ENCODE measurements at places on chromosomes 2 and 18. TPM values are rescaled to one million over a fixed set of nuclear protein-coding genes. Genes with fewer than 3 reads are reported as not detected.
A peak's percentile ranks its signal among the peaks of the same experiment; 100 is the strongest.

GRCh38 chr18:24035316-24035715, 20.8 kb downstream of the TTC39C start:
- H3K4me3 ChIP-seq, result no peak overlapping the region
- H3K27ac ChIP-seq, result no peak overlapping the region
- DNase-seq, result no peak

DNA sequence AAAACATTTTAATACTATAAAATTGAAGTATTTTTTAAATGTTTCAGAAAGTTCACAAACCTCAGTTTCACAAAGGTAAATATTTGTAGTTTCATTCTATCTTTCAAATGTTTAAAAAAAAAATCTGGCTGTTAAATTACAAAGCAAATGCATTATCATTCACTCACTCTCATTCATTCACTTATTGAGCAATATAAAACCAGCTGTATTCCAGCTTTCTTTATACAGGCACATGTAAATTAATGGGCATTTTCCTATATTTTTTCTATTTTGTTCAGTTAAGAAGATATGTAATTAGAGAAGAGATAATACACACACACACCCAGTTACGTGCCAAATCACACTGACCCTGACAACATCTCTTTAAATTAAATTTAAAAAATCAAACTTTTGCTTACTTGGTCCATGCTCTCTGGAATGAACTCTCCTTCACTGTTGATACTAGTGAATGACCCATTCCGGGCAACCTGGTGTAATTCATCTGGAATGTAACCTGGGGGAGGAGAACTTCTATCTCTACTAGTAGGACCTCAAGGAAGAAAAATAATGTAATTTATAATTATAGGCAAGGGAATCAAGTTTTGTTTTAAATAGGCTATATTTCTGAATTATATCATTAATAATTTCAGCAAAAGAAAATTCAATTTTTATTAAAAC, 32.5 kb upstream of the ERCC3 start:
- peaks cover 10% of the 10 kb centered on the region for H3K36me3 ChIP-seq
- H3K4me1 ChIP-seq, result peaks cover 8% of the 10 kb centered on the region
- H3K27me3 ChIP-seq, result no peaks in the 10 kb centered on the region
- no peak overlapping the region for H3K4me3 ChIP-seq
- no peak for DNase-seq

DNA sequence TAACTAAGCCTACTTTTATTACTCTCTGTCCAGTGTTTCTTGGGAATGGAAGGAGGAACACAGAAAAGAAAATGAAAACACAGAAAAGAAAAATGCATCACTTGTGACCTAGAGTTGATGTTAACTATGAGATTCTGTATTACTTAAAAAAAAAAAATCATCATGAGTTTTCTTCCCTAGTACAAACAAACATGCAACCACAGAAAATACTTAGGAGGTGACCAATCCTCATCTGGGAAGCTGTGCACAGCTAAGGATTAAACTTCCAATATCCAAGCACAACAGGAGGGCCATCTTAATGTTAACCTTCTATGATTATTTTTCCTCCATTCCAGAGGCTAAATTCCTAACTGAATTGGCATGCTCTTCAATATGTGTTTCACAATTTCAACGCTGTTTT, 1140.4 kb downstream of the LRP1B start:
- H3K36me3 ChIP-seq, result no peaks in the 10 kb centered on the region
- peaks cover 15% of the 10 kb centered on the region for H3K4me1 ChIP-seq
- H3K27me3 ChIP-seq, result no peaks in the 10 kb centered on the region
- H3K4me3 ChIP-seq, result no peak overlapping the region
- peak overlapping the region; percentile 28 for H3K27ac ChIP-seq
- no peak for DNase-seq

- no peak overlapping the region for H3K4me3 ChIP-seq
- DNase-seq, result no peak
- H3K27ac ChIP-seq, result no peak overlapping the region
- peaks cover 8% of the 10 kb centered on the region for H3K36me3 ChIP-seq
- H3K4me1 ChIP-seq, result no peaks in the 10 kb centered on the region
Measured at GRCh38 chr2:3345621-3346020, 32.0 kb downstream of the EIPR1 start.

DNA sequence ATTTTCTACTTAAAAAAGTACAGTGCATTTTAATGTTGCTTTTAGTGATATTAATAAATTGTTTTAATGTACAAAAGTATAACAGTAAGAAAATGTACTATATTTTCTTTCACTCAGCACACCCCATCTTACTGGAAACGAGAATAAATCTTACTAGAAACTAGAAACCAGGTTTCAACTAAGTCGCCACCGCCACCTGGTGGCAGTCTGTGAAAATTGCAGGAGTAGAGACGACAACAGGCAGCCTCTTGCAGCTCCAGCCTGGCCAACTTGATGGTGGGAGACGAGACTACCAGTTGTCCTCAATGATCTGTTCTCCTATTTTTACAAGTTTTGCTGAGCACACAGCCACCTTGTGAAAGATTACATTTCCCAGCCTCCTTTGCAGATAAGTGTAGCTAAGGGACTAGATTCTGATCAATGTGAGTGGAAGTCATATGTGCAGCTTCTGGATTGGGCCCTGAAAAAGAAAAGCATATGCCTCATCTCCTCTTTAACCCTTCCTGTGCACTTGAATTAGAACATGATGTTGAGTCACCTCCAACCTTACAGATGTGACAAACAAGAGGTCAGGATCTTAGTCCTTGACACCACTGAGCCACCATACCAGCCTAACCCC, 8.7 kb downstream of the OTOF start:
- no peak for DNase-seq
- no peak overlapping the region for H3K27ac ChIP-seq
- no peaks in the 10 kb centered on the region for H3K27me3 ChIP-seq
- H3K4me3 ChIP-seq, result no peak overlapping the region
- H3K36me3 ChIP-seq, result peaks cover 1% of the 10 kb centered on the region

CAPN14 gene
- total RNA-seq, result 0.10 TPM

- no peak overlapping the region for H3K27ac ChIP-seq
- DNase-seq, result peak; percentile 59
- peaks cover 76% of the 10 kb centered on the region for H3K4me1 ChIP-seq
- H3K36me3 ChIP-seq, result no peaks in the 10 kb centered on the region
- H3K27me3 ChIP-seq, result no peaks in the 10 kb centered on the region
- H3K4me3 ChIP-seq, result no peak overlapping the region
Measured at GRCh38 chr18:77111449-77111848, 21.1 kb downstream of the MBP start.

IL18R1 gene
- 0.49 TPM for total RNA-seq

GRCh38 chr18:2468051-2468450, 103.3 kb downstream of the METTL4 start:
- peaks cover 2% of the 10 kb centered on the region for H3K36me3 ChIP-seq
- H3K4me1 ChIP-seq, result no peaks in the 10 kb centered on the region
- H3K27me3 ChIP-seq, result peaks cover 4% of the 10 kb centered on the region

- H3K27ac ChIP-seq, result no peak overlapping the region
- H3K36me3 ChIP-seq, result no peaks in the 10 kb centered on the region
- H3K4me3 ChIP-seq, result no peak overlapping the region
- no peak for DNase-seq
Measured at GRCh38 chr2:126212735-126213134, 443.2 kb upstream of the GYPC start.

ARHGAP28 gene
- 17.9 TPM for total RNA-seq

DNA sequence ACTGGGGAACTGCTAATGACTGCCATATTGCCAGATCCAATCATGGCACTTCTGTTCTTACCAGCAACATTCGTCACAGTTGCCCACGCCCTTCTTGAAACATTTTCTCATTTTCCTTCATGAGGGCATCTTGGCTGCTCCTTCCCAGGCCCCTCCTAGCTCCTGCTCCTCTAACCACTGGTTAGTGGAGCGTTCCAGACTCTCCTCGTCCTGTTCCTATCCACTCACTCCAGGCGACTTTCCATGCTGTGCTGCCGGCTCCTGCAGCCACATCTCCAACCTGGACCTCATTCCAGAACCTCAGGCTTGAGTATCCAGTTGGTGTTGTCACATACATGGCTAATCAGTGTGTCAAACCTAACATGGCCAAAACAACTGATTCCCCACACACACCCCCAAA, 1.3 kb upstream of the ADI1 start:
- H3K4me3 ChIP-seq, result peak overlapping the region; percentile 87
- no peaks in the 10 kb centered on the region for H3K27me3 ChIP-seq
- H3K4me1 ChIP-seq, result peaks cover 59% of the 10 kb centered on the region
- peaks cover 5% of the 10 kb centered on the region for H3K36me3 ChIP-seq

DRC1 gene
- total RNA-seq, result 0.17 TPM

GRCh38 chr2:15923597-15923996, 16.8 kb upstream of the MYCN start:
- no peak for DNase-seq
- H3K27ac ChIP-seq, result no peak overlapping the region
- H3K4me1 ChIP-seq, result peaks cover 4% of the 10 kb centered on the region
- H3K27me3 ChIP-seq, result peaks cover 46% of the 10 kb centered on the region

GRCh38 chr2:152336854-152337510, 2.0 kb downstream of the FMNL2 start:
- H3K36me3 ChIP-seq, result no peaks in the 10 kb centered on the region
- peak overlapping the region; percentile 98 for H3K4me3 ChIP-seq
- H3K27ac ChIP-seq, result peak overlapping the region; percentile 97

GEN1 gene
- total RNA-seq, result 7.2 TPM

UNC80 gene
- not detected for total RNA-seq

- H3K4me3 ChIP-seq, result no peak overlapping the region
- H3K4me1 ChIP-seq, result peaks cover 12% of the 10 kb centered on the region
- no peaks in the 10 kb centered on the region for H3K36me3 ChIP-seq
- DNase-seq, result no peak
- H3K27me3 ChIP-seq, result no peaks in the 10 kb centered on the region
Measured at GRCh38 chr18:56393870-56394269, 244.5 kb downstream of the TXNL1 start.

GRCh38 chr2:241798631-241799521, 10.1 kb upstream of the NEU4 start:
- H3K27me3 ChIP-seq, result peaks cover 3% of the 10 kb centered on the region
- no peak overlapping the region for H3K4me3 ChIP-seq
- DNase-seq, result no peak
- no peak overlapping the region for H3K27ac ChIP-seq
- H3K4me1 ChIP-seq, result no peaks in the 10 kb centered on the region

- no peak overlapping the region for H3K4me3 ChIP-seq
- no peaks in the 10 kb centered on the region for H3K27me3 ChIP-seq
- no peak for DNase-seq
- peaks cover 4% of the 10 kb centered on the region for H3K36me3 ChIP-seq
- no peak overlapping the region for H3K27ac ChIP-seq
Measured at GRCh38 chr18:55577812-55578539, 10.0 kb downstream of the TCF4 start.

DNA sequence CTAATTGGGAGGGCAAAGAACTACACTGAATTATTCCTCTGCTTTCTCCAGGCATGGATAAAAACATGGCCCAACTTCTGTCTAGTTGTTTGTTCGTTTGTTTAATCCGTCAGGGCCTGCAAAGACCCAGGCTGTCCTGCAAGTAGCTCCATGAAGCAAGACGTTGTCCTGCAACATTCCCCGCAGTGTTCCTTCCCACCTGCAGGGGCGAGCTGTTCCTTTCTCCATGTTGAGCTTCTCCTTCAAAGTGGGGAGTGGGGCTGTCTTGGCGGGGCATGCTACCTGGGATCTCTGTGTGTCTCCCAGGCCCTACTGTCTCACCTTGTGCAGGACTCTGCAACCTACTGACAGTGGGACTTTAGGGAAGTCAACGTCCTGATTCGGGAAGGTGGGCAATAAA, 264.0 kb upstream of the SMIM21 start:
- peaks cover 4% of the 10 kb centered on the region for H3K27me3 ChIP-seq
- no peak overlapping the region for H3K4me3 ChIP-seq
- H3K4me1 ChIP-seq, result no peaks in the 10 kb centered on the region
- no peaks in the 10 kb centered on the region for H3K36me3 ChIP-seq
- DNase-seq, result no peak

CYP27C1 gene
- 11.7 TPM for total RNA-seq

GRCh38 chr2:226638576-226638975, 161.0 kb downstream of the IRS1 start:
- DNase-seq, result no peak
- H3K4me1 ChIP-seq, result peaks cover 5% of the 10 kb centered on the region
- no peak overlapping the region for H3K27ac ChIP-seq

Measured in chondrocyte (in vitro differentiated cells).